AG04449 (cell line): ENCODE measurements at places on chromosomes 16 and 17.

DNA sequence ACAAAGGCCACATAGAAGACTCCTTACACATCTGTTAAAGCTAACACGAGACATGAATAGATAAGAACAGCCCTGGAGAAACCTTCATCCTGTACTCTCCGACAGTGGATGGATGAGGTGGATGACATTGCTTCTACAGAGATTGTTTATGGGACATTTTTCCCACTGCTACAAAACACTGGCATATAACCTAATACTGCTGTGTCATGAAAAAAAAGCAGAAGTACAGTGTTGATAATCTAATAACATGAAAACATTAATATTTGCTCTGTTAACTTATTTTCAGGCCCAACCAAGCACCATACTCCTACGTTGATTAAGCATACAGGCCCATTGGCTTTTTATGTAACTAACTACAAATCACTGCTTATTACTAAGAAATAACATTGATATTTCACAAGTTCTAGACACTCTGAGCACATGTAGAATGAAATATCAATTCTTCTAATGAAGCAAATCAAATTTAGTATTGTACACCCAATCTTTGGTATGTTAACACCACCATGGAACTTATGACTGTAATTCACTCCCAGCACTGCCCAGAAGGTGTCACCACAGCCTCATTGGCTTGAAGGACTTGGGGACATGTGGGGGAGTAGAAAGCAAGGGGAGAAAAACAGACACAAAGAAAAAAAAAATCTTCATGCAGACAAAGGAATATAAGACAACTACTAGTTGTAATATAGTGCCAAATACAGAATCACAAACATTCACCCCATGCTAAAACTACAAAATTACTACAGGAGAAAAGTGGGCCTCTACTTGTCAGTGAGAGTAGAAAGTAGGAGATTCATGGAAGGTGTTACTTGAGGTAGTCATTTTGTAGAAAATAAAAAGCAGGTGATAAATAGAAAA, 330.0 kb upstream of the PMFBP1 start:
- DNase-seq: peak; percentile 19

GRCh38 chr17:80947200-80947940, 44.3 kb upstream of the CHMP6 start:
- no peak for DNase-seq

GRCh38 chr17:50815400-50815799, 20.0 kb upstream of the WFIKKN2 start:
- no peak for DNase-seq

GRCh38 chr16:71867939-71868338, 16.0 kb downstream of the ZNF821 start:
- DNase-seq: no peak

DNA sequence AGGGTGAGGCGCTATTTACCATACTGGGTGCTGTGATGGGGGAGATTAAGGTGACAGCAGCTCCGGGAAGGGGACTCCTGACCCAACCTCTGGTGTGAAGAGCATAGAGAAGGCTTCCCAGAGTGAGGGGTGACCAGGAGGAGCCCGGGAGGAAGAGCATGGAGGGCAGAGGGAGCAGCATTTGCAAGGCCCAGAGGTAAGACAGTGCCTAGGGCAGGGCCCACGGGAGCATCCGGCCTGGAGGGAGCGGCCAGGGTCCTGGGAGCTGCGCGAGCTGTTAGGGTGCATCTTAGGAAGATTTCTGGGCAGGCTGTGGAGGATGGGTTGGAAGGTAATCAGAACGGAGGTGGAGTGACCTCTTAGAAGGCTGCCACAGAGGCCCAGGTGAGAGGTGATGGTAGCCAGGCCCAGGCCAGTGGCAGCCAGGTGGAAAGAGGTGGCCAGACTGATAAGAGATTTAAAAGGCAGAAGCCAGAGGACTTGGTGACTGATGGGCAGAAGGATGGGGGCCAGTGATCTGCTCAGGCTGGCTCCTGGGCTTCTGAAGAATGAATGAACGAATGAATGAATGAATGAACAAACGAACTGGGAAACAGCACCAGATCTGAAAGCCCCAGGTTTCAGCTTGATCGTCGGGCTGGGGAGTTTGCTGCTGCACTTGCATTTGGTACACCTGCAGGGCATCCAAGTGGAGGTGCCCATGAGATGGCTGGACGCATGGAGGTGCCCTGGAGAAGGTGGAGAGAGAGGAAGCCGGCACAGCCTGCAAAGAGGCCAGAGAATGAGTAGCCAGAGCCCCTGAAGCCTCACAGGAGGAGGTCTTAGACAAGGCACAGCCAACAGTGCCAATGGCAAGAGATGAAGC, 13.0 kb upstream of the TMEM92 start:
- DNase-seq: no peak

- no peak for DNase-seq
These were observed 7.3 kb downstream of the ABI3 start for GRCh38 chr17:49217651-49218413.

- no peak for DNase-seq
These were observed 15.8 kb downstream of the TRPV1 start for GRCh38 chr17:3593384-3593783.

GRCh38 chr17:8020776-8021564, 17.9 kb upstream of the ALOX15B start:
- no peak for DNase-seq

- DNase-seq: no peak
These were observed 28.7 kb downstream of the CACNA1G start for GRCh38 chr17:50589095-50589705.

DNA sequence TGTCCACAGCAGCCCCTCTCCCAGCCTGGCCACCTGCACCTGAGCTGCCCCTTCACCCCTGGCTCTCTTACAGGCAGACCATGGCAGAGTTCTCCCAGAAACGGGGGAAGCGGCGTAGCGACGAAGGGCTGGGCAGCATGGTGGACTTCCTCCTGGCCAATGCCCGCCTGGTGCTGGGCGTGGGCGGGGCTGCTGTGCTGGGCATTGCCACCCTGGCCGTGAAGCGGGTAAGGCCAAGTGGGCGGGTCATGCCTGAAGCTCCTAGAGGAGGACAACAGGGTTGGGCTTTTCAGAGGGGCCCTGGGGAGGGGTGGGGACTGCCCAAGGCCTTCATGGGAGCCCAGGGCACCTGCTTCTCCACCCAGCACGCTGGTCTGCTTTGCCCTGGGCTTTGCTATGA, 2.2 kb downstream of the MIEF2 start:
- DNase-seq: no peak

GRCh38 chr17:49053171-49053829, 56.1 kb downstream of the IGF2BP1 start:
- no peak for DNase-seq

DNA sequence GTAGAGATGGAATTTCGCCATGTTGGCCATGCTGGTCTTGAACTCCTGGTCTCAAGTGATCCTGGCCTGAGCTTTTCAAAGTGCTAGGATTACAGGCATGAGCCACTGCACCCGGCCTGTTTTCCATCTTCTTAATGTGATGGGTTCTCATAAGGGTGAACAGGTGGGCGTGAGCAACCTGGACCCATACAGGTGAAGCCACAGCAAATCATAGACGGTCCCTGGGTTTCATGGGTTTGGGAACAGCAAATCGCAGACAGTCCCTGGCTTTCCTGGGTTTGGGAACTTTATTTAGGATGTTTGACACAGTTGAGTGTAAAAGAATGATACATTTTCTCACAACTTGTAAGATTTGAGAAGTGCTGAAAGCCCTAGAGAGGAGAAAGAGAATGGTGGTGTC, 12.9 kb upstream of the MEIOB start:
- DNase-seq: no peak

DNA sequence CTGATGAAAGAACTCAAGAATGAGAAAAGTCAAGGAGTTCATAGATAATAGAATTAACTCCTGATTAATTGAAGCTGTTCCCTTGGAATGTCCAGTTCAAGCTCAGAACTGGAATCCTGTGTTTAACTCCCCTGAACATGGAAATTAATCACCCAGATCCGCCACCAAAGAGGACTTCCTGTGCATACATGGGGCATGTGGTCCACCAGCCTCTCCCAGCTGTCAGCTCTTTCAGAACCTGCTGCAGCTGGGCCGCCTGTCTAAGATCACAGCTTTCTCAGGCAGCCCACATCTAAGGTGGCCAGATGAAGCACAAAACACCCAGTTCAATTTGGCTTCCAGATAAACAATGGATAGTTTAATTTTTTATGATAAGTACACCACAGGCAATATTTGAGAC, 203.7 kb upstream of the COX10 start:
- DNase-seq: no peak

DNA sequence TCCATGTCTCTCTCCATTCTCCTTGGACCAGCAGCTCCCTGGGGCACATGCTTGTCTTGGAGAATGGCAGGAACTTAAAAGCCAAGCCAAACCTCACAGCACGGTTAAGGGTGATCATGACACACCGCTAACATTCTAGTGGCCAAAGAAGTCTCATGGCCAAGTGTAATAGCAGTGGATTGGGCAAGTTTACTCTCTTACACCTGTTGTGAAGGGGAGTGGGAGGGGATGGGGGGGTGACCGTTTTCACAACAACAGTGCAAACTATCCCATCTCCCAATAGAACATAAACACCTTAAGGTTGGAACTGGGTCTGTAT, 37.7 kb upstream of the MEOX1 start:
- no peak for DNase-seq

DNA sequence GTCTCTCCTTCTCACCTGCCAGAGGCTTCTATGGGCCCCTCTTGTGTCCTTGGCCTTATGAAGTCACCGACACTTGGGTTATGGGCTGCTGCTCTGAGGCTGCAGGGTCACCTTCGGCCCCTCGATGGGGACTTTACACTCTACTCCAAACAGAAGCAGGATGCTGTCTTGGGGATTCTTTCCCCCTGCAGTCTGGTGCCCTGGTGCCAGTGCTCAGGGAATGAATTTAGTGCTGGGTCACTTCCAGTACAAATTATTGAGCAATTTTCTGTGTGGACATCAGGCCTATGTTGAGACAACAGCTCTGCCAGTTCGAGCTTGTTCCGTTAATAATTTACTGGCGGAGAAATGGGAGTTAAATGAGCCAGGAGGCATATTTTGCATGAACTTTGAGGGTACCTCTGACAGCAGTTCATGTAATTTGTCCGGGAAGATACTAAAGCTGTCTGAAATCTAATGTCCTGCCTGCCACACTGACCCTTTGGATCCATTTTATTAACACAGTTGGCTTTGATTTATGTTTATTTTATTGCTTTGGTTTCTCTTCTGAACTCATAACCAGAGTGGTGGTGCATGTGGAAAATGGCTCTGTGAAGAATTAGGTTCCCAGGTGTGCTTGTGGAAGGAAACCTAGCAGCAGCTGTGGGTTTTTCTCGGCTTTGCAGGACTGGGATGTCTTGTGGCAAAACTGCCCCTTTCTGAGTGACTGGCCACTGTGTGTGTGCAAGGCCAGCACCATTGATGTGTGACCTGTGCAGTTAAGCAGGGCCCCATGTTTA, 34.1 kb upstream of the DHX8 start:
- no peak for DNase-seq

DNA sequence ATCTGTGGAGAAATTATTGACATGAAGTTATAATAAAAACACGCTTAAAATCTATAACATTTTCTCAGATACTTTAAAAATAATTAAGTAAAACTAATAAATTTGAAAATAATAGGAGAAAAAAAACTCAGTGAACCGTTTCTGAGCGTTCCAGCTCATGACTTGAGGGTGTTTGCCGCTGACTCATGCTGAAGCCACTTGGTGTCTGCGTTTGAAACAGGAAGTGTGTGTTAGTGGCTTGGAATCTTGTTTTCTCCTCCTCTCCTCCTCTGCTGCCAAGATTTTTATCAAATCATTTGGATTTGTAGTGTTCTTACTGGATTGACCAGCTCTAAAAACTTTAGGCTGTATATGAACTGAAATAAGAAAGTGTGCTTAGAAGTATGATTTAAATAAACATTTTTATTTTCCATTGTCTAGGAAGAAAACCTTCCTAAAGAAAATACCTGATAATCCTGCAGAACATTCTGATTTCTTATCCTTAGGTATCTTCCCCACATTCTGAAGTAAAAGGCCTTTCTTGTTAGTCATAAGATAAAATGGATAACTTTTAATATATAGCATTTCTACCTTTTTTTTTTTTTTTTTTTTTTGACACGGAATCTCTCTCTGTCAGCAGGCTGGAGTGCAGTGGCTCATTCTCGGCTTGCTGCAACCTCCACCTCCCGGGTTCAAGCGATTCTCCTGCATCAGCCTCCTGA, 30.8 kb downstream of the USP10 start:
- DNase-seq: peak; percentile 86

GRCh38 chr17:57859601-57860413, 10.0 kb upstream of the MRPS23 start:
- no peak for DNase-seq

DNA sequence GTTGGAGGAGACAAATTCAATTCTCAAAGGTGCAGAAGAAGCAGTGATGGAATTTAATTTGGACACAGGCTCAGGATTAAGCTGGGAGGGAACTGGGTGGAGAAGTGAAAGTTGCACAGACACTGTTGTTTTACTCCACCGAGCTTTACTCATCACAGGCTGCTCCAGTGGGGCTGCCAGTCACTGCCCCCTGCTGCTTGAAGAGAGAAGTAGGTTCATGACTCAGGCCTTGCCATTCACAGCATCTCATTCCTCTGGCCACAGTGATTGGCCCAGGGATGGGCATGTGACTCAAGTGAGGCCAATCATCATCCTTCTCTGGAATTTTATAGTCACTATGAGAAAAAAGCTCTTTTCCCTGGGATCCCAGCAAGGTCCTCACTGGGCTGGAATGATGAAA, 11.8 kb downstream of the GNAO1 start:
- no peak for DNase-seq

DNA sequence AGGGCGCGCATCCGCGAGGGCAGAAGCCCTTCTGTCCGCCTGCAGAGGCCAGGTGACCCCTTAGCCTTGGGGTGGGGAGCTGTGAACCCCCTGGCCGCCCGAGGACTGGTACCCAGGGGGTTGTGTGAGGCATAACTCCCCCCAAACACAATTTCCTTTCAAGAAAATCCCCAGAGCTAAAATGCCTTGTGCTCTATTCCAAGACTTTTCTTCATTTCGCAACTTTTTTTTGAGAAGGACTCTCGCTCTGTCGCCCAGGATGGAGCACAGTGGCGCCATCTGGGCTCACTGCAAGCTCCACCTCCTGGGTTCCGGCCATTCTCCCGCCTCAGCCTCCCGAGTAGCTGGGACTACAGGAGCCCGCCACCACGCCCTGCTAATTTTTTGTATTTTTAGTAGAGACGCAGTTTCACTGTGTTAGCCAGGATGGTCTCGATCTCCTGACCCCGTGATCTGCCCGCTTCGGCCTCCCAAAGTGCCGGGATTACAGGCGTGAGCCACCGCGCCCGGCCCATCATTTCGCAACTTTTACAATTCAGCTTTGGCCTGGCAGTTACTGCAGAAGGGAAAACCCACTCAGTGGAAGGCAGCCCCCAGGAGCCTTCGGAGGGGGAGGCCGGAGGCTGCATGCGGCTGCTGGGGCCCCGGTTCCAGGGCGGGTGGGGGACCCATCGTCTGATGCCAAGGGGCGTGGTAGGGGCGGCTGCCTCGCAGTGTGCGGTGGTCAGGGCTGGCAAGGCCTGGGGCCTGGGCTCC, 963 bp upstream of the APRT start:
- DNase-seq: no peak

DNA sequence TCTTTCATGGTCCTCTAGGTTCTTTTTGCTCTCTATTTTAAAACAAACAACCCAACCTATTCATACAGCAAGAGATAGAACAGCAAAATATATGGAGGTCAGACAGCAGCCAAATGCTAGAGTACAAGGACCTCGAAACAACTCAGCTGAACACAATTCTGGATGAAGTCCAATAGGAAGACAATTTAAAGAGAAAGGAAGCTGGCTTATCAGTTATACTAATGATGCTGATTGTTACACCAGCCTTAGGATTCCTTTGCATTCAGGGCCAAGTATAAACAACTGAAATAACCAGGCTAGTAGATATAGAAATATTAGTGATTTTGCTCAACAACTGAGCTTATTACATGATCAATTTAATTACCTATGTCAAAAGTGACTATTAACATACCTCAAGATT, 2.5 kb downstream of the SSH2 start:
- no peak for DNase-seq
